ENCODE measurements at places on chromosomes 7 and 10.

GRCh38 chr7:12729112-12729511 is 41.7 kb downstream of the ARL4A start:
- no peak for DNase-seq

GRCh38 chr10:126425032-126425431 is 36.8 kb upstream of the ADAM12 start:
- no peak for DNase-seq

DNA sequence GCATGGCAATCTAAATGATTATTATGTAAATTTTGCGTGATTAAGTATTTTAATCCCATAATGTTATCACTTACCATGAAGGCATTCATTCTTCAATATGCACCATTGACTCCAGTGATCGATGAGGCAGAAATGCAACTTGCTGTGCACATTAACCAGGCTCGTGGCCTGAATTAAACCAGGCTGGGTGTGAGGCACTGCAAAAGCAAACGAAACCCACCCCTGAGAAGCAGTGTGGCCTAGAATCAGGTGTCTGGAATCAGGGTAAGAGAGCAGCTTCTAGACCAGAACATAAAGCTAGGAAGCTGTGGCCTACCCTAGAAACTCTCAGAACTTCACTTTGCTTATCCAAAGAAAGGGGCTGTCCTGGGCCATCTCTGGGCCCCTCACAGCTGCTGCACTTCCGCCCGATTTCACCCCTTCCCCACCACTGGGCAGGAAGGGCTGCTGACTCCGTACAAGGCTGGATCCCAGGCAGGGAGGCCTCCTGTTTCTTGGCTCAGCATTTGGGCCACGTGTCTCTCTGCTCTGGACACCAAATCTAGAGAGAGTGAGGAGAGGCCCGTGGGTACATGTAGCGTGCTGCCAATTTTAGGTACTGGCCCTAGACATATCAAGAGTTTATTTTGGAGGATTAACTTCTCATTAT is 4.4 kb downstream of the PTPRE start:
- DNase-seq, result no peak

- DNase-seq, result no peak
These were observed 72.6 kb downstream of the EPDR1 start for GRCh38 chr7:37993060-37993501.

DNA sequence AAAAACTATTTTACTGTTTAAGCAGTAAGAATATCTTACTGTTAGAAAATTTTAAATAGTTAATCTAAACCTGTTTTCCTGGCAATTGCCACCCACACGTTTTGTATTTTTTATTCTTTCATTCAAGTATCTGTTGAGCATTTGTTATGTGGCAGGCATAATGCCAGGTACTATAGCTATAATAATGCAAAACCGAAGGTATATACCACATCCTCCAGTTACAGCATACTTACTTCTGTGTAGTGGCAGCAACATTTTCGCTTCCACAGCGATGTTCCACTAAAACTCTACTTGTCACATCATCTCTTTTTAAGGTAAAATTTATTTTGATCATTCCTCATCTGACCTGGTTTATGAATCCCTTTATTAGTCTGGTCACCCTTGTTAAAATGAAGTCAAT is 30.0 kb downstream of the WASL start:
- no peak for DNase-seq

Data from OCI-LY7 (cell line).